ENCODE measurements at places on chromosomes 13 and 19. TPM values are rescaled to one million over a fixed set of nuclear protein-coding genes. Genes with fewer than 3 reads are reported as not detected.

The ZNF557 gene
- total RNA-seq: 7.8 TPM

DNA sequence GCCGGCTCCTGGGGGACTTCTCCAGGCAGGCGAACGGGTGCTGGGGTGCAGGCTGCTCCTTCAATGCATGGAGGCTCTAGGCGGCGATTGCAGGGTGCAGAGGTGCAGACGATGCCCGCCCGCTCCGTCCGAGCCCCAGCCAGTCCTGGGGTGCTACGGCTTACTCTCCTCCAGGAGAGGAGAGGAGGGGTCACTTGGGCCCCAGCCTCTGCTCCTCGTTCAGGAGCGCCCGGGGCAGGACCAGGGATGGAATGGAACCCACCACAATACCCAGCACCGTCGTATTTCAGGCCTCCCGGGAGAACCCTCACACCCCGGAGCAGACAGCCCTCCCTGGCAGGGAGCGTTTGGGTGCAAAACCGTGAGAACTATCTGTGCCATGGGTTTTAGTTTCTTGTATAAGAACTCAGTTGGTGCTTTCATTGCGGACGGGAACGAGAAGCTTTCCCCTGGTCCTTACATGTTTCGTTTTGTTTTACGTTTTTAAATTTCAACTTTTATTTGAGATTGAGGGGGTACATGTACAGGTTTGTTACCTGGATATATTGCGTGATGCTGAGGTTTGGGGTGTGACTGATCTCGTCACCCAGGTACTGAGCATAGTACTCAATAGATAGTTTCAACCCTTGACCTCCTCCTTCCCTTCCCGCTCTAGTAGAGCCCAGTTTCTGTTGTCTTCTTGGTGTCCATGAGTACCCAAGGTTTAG is 46.8 kb downstream of the ARHGEF18 start:
- no peak for DNase-seq

The NEK5 gene
- 1.5 TPM for total RNA-seq

GRCh38 chr13:68749796-68750195 is 1357.8 kb upstream of the ATXN8OS start:
- DNase-seq: no peak

DNA sequence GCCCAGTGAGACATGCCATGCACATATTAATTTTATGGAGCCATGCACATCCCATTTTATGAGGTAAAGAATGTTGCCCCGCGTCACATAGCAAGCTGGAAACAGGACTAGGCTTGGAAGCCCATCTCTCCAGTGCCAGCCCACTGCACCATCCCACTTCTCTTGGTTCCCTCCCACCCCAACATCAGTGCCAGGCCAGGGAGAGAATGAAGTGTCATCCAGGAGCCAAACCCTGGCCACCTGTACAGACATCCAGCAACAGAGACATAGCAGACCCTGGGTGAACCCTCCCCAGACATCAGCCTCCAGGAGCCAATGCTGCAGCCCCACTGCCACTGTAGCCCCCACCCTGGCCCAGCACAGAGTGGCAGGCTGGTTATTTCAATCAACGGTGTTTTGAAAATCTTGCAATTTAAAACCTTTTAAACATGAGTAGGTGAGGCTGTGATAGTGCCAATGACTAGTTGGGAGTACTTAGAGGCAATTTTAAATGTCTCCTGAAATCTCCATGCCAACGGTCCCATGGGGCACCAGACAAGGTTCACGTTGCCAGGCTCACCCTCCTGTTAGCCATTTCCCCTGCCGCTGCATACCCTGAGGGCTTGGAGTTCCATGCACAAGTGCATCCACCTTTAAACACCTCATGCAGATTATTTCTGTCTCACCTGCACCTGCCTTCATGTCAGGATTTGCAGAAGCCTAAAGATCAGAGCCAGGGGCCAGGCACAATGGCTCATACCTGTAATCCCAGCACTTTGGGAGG is 34.7 kb downstream of the VSTM2B start:
- no peak for DNase-seq

DNA sequence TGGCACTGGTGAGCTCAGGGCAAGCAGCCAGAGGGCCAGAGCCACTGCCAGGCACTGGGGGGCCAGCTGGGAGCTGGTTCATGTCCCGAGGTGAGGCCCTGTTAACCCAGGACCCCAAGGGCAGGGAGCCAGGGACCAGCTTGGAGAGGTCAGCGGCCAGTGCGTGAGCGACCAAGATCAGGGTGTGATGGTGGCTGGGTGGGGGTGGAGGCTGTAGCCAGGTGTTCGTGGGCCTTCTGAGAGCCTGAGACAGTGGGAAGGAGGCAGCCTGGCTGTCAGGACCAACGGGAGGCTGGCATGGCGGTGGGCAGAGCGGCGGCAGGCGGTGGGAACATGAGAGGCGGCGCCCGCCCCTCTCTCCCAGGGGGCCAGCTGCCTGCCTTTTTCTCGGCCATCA is 8.1 kb upstream of the KPTN start:
- DNase-seq: no peak

GRCh38 chr13:41851351-41851750 is 109.6 kb downstream of the VWA8 start:
- DNase-seq: no peak

Data from HCT116 (cell line).